ENCODE measurements at places on chromosomes 5 and 9.

- no peak for DNase-seq
Observed at GRCh38 chr9:111501005-111501562, 16.9 kb upstream of the ECPAS start.

DNA sequence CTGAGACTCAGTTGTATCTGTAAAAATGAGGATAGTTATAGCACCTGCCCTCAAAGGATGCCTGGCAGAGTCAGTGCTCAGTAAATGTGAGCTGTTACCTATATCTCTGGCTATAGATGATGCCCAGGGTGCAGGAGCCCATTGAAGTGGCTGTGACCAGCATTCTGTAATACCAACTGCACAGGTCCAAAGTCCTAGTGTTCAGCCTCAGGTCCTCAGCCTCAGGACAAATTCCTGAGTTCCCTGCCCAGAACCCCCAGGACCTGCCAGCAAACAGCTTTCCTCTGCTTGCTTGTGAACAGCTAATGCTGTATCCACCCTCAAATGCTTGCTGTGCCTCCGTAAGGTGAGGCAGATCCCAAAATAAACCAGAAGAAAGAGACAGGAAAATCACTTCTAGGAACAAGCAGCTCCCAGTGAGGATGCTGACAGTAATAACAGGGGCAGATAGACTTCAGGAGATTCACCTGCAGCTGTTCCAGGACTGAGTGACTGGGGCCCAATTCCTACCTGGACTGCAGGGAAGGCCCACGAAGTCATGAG lies 80.8 kb downstream of the SIL1 start:
- no peak for DNase-seq

GRCh38 chr9:91395553-91396471 lies 27.8 kb downstream of the NFIL3 start:
- peak; percentile 74 for DNase-seq

DNA sequence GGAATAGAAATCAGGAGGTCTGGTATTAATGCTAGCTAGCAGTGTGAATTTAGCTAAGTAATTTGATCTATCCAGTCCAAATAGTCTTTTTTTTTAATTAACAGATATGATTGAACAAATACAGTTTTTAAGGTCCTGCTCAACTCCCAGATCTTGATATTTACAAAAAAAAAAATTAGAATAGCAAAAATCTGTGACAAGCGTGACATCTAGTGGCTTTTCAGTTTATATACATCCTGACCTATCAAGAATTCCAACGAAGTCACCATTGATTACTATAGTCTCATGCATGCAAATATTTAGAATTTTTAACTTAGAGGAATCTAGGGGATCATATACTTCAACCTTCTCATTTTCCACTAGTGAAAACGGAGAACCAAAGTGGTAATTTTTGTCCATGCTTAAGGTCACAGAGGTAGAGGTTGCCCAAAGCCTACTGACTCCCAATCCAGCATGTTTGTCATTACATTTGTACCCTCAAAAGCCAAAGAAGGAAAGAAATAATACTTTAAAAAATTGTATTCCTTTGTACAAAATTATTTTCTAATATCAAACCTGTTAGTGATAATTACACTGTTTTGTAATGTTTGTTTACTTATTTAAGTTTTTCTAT lies 17.6 kb upstream of the TARS1 start:
- DNase-seq: peak; percentile 16

- peak; percentile 97 for DNase-seq
Observed at GRCh38 chr5:91280362-91281269, 102.5 kb downstream of the ARRDC3 start.

DNA sequence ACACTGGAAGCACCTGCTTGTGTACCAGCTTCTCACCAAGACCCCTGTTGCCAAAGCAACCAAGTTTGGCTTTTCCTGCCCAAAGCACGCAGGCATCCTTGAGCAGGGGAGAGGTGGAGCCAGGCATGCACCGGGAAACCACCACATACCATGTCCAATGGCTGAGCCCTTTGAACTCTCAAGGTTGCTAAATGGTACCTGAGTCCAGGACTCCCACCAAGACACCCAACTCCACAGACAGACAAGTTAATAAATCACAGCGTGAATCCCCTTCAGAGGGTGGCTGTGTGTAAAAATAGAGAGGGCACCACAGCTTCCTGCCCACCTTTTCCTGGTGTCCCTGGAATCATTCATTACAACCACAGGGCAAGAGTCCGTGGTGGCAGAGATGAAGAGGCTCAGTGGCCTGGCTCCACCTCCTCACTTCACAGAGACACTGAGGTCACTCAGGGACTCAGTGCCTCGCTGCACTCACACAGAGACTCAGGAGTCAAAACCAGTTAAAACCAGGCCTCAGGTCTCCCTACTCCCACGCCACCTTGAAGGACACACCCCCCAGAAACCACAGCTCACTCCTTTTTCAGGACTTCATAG lies 143.7 kb downstream of the C5orf15 start:
- no peak for DNase-seq

GRCh38 chr9:96565671-96566497 lies 53.8 kb downstream of the CDC14B start:
- DNase-seq: peak; percentile 72
